ENCODE measurements at places on chromosomes 1 and 21.
A peak's percentile ranks its signal among the peaks of the same experiment; 100 is the strongest.

- no peak for DNase-seq
These were observed 301.8 kb upstream of the NRIP1 start for GRCh38 chr21:15366555-15366954.

DNA sequence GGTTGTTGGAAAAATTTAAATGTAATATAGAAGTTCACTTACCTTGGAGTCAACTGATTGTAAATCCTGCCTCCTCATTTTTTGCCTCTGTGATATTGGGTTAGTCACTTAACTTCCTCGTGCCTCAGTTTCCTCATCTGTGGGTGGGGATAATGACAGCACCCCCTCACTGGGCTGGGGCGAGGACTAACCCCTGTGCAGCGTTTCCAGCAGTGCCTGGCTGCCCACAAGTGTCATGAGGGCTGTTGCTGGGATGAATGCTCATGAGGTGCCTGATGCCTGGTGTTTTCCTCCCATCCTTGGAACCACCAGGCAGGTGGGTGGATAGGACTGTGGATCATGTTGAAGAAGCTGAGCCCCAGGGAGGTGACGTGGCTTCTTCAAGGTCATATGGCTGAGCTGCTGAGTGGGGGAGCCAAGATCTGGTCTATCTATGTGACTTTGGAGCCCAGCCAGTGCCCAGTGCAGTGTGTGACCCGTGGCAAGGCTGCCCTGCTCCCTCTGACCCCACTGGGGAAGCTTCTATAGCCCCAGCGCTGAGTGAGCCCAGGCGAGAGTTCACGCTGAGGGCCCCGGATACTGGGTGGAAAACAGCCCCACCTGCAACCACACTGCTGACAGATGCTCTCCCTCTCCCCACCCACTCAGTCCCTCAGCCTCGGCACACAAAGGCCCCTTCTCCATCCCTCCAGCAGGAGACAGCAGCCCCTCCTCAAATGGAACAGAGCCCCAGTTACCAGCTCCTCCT lies 446.0 kb downstream of the PTPRU start:
- no peak for DNase-seq

DNA sequence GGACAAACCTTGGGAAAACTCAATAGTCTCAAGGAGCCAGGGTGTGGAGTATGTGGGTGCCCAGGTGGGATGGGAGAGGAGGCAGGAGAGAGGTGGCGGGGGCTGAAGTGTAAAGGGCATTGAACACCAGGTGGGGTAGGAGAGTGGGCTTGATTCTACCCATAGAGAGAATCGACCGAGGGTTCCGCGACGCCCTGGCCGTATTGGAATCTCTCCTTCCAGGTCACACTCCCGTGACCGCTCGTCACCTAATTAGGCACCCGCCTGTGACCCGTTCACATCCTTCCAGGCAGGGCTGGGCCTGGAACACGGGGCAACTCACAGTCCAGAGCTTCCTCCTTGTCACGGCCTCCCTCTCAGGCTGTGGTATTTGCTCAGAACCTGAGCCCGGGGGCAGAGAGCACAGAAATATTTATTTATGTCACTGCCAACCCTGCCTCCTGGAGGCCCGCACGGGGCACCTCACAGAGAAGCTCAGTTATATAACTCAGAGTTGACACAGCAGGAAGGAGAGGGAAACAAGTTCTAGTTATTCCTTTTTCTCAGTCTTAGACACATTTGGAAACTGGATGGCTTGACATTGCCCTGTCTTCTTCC lies 12.0 kb downstream of the NCMAP start:
- DNase-seq: no peak

GRCh38 chr1:207172885-207173284 lies 68.9 kb downstream of the C4BPA start:
- DNase-seq: peak; percentile 28

DNA sequence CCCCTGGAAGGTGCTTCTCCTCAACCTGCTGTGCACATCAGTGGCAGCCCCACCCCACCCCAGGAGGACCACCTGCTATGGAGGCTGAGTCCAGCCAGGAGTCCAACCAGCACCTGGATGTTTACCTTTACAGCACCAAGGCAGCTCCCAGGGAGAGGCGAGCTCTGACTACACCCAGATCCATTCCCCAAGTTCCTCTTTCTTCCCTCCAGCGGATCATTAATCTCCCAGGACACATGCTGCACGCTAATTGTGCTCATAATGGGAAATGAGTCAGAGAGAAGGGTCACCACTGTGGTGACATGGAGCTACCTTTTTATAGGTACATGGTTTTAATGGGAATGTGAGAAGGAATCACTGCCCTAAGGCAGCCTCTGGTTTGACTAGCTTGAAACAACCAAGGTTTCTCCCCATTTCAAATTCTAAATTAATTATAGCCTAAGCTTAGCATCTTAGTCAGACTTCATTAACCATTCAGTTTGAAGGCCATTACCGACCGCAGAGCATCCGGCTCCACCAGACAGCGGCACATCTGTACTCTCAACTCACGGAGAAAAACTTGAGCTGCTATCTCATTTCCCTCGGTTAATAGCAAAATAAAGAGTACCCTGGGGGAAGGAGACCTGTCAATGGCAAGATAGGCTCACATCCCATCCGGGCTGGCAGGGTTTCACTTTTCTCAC lies 173.1 kb upstream of the GALNT2 start:
- DNase-seq: peak; percentile 46
